ENCODE measurements at places on chromosomes 16 and 17.

- DNase-seq = no peak
Measured at GRCh38 chr16:65176603-65177002, 54.7 kb upstream of the CDH11 start.

DNA sequence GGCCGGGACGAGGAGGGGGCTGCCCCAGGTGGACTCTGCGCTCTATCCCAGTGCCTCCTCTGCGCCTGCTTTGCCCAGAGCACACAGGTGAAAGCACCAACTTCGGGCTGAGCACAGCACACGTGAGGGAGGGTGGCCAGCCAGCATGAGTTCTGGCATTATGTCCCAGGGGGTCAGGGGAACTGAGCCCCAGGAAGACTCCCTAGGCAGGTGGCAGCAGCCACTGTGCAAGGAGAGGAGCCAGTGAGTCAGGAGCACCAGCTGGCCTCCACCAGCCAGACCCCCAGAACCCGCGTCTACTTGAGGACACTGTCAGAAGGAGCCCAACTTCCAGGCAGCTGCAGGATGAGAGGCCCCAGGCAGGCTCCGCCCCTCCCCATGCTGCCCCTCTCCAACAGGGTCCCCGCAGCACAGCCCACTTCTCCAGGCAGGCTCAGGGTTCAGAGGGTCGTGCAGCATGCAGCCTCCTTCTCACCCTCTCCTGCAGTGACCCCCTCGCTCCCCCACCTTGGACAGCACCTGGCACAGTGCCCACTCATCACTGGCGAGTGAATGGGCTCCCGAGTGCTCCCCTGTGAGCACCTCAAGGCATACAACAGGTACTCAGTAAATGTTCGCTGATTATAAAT, 44.2 kb upstream of the RASD1 start:
- DNase-seq = no peak

GRCh38 chr17:33651686-33652085, 358.6 kb upstream of the ASIC2 start:
- peak; percentile 73 for DNase-seq

- DNase-seq = no peak
Measured at GRCh38 chr16:27595993-27596392, 46.0 kb downstream of the KATNIP start.

DNA sequence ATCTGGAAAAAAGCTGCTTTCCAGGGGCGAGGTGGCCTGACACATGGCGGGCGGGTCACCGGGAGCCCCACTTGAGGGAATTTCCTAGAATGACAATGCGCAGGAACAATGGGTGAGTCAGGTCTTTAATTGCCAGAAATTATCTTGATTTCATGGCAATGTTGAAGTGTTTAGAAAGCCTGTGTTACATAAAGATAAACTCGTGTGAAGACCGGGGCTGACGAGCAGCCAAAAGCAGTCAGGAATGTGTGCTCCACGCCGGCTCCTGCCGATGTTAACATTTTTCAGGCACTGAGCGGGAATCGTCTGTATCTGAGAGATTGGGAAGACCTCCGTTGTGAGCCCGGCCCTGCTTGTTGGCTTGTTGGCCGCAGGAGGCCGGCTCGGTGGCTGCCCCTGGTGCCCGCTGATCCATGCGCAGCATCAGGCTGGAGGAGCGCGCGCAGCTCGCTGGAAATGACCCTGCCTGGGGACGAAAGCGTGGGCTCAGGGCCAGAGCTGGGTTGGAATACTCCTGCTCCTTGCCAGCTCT, 353.1 kb downstream of the FOXL1 start:
- peak; percentile 48 for DNase-seq

- peak; percentile 69 for DNase-seq
Measured at GRCh38 chr17:16215002-16215272, 397 bp downstream of the NCOR1 start.

DNA sequence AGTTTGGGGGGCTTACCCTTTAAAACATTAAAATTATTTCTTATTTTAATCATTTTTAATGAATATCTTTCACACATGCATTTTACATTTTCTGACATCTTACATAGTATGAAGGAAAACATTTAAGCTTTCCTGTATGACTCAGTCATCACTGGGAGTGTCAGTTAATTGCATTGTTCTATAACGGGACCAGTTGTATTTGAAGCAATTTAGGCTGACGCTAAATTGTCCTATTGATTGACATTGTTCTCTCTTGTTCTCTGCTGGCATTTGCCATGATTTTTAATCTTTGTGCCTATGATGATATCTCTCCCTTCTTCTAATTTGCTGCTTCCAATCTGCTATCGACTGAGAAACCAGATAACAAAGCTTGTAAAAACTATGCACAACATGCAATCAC, 190.5 kb upstream of the PIRT start:
- no peak for DNase-seq

DNA sequence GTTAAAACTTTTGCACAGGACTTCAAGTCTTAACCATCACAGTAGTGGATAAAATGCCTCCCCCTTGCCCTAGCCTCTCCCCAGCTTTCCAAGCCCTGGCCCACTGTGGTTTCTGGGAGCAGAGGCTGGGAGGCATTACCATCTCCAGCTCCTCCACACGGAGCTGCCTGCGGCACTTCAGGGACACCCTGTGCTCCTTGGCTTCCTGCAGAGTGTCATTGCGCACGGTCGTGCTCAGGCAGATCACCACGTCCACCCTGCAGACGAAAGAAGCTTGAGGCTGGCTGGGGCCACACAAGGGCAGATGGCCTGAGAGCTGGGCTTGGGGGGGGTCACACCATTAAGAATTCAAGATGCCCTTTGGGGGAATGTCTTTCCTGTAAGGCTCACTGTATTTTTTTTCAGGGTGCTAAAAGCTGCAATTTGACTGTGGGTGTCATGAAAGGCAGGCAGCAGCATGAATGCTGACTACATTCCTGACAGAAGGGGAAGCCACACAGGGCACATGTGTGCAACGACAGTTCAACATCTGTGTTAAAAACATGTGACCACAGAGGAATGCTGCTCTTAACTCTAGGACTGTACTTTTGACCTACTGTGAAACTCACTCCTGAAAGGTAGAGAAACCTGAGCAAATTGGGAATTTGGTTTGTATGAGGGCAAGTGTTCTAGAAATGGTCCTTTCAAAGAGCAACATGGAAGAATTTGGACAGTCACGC, 47.7 kb upstream of the CLEC18B start:
- no peak for DNase-seq

- DNase-seq = no peak
Measured at GRCh38 chr17:39966771-39967170, 4.0 kb downstream of the GSDMA start.

- no peak for DNase-seq
Measured at GRCh38 chr17:78132767-78133178, 2.2 kb downstream of the TMC8 start.

DNA sequence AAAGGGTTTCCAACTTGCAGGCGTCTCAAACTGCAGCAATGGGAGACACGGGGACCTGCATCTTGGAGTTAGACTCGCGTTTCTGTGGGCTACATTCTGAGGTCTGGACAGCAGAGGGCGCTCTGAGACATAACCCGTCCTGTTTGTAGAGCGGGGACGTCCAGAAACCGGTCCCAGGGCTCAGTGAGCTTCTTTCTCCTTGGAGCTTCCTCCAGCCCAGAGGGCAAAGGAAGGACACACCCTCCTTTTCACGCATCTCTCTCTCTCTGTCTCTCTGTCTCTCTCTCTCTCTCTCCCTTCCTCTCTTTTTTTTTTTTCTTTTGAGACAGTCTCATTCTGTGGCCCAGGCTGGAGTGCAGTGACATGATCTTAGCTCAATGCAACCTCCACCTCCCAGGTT, 19.8 kb downstream of the COX4I1 start:
- peak; percentile 92 for DNase-seq

- DNase-seq = peak; percentile 90
Measured at GRCh38 chr16:56519459-56520250, at the start of gene BBS2. BBS2 (minus strand) TSS chr16:56520024; CDS start chr16:56519862, 162 bp downstream.

DNA sequence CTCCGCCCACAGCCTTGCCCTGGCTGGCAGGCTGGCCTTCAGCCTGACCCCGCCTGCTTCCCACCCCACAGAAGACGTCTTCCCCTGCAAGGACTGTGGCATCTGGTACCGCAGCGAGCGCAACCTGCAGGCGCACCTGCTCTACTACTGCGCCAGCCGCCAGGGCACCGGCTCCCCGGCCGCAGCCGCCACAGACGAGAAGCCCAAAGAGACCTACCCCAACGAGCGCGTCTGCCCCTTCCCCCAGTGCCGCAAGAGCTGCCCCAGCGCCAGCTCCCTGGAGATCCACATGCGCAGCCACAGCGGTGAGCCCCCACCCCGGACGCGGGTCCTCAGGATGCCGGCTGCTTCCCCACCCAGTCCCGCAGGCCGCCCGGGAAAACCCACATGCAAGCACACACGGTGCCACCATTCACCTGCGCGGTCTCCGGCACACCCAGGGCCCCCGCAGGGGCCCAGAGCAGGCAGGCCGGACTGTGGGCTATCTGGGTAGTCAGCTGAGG, 38.2 kb upstream of the ZC3H18 start:
- no peak for DNase-seq

GRCh38 chr17:56826611-56827414, 6.9 kb downstream of the C17orf67 start:
- no peak for DNase-seq

DNA sequence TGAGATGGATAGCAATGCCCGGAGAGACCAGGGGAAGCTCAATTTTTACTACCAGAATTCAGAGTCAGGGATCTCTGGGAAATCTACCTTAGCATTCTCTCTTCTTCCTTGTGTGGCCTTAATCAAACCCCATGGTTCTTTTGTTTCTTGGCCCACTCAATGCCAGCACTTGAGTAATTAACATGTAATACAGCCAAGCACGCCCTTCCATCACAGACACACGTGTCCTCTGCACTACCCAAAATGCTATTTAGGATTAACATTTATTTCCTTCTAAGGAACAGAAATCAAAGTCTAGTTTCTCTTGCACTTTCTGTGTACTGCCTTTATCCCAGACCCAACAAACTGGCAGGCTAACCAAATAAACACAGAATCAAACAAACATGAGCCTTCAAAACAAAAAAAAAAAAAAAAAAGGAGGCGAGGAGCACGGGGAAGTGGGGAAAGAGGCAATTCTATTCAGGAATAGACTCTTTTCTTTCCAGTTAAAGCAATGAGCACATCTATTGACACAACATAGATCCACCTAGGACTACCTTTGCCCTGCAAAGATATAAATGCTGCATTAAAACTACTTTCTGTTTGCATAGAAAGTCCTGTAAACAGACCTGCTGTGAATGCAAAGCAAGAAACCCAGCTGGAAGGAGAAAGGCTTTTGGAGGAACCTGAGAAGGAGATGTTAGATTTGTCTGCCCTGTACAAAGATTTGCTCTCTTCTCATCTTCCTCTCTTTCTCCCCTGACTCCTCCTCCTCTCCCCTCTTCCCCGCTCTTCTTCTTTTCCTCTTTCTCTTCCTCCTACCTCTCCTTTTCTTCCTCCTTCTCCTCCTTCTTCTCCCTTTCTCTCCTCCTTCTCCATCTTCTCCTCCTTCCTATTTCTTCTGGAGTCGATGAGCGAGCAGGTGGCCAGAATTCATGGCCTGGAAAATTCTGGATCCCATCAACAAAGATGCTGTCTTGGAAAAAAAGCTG, 294.4 kb downstream of the NPIPA8 start:
- DNase-seq = peak; percentile 6

DNA sequence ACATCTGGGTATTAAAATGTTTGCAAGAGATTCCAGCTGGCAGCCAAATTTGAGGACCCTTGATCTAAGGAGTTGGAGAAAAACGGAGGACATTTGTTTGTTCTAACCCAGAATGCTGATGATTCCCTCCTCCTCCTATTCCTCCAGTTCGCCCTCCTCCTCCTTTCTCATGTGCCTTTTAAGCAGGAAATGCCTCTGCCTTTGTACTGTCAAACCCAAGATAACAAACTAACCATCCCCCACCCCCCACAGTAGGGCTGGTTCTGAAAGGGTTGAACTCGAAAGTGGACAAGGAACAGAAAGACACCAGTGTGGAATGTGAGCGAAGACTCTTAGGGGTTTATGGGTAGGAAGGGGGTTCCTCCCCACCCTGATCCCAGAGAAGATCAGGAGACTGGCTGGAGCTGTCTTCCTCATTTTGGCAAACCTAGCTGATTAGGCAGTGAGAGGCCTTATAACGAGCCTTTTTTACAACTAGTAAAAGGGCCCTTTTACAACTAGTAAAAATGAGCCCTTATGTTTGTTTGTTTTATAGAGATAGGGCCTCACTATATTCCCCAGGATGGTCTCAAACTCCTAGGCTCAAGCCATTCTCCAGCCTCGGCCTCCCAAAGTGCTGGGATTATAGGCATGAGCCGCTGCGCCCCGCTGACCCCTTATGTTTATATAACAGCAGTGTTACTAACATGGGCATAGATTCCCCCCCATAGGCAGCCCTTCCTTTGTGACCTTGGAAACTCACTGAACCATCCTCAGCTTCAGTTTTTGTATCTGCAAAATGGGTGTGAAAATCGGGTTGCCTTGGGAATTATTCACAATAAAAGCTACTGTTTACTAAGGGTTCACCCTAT, 975 bp downstream of the CHD9 start:
- peak; percentile 95 for DNase-seq

DNA sequence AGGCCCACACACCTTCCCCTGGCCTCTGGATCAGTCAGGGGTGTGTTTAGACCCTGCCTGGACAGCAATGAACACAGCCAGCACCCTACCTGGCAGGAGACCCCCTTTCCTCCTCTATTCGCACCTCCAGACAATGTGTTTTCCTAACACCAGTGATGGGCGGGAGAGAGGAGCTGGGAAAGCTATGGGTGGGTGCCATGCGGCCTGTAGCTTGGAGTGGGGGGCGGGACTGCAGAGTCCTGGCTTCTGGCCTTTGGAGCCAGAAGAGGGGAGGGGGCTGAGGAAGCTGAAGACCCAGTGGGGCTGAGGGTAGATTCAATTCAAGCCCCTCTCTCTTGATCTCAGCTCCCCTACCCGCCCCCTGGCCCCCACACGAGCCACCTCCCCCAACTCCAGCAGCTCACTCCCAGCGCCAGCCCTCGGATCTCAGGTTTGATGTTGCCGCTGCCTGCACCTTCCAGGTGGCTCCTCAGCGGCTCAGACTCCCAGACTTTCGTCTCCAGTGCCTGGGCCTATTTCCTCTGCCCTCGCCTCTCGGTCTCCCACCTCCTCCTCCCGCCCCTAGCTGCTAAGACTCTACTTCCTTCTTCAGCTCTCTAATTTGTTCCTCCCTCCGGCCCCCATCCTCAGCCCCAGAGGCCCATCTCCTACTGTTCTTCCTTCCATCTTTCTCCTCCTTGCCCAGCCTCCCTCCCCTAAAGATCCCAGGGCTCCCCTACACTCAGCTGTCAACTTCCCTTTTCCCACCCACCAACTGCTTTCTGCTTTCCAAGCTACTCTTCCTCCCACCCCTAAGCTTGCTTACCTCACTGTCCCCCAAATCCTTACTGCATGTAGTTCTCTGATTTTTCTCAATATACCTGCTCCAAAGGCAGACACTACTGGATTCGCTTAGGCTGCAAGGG, 6.8 kb upstream of the SP6 start:
- peak; percentile 82 for DNase-seq

DNA sequence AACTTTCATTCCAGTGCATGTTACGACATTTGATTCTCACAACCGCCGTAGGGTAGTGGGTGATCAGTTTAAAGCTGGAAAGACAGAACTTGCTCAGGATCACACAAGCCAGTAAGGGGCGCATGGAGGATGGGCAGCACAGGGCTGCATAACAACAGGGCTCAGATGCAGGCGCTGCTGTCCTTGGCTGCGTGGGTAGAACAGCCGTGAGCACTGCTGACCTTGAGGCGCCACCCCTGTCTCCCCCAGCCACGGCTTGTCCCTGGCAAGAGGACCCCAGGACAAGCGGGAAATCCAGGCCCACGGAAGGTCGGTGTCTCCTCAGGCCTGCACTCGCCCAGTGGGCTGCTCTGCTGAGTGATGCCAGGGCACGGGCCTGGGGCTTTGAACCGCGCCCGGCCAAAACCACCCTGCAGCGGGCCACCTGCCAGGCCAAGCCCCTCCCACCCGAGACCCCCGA, 84.7 kb downstream of the LMF1 start:
- peak; percentile 64 for DNase-seq
